CD4-positive, alpha-beta T cell treated with Interferon alpha-2 for 1 hour (primary cell): ENCODE measurements at places on chromosomes 11 and 22.

DNA sequence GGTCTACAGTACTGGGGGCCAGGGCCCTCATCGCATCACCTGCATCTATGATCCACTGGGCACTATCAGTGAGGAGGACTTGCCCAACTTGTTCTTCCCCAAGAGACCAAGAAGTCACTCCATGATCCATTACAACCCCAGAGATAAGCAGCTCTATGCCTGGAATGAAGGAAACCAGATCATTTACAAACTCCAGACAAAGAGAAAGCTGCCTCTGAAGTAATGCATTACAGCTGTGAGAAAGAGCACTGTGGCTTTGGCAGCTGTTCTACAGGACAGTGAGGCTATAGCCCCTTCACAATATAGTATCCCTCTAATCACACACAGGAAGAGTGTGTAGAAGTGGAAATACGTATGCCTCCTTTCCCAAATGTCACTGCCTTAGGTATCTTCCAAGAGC is 3.8 kb upstream of the PPFIBP2 start:
- no peak for DNase-seq

DNA sequence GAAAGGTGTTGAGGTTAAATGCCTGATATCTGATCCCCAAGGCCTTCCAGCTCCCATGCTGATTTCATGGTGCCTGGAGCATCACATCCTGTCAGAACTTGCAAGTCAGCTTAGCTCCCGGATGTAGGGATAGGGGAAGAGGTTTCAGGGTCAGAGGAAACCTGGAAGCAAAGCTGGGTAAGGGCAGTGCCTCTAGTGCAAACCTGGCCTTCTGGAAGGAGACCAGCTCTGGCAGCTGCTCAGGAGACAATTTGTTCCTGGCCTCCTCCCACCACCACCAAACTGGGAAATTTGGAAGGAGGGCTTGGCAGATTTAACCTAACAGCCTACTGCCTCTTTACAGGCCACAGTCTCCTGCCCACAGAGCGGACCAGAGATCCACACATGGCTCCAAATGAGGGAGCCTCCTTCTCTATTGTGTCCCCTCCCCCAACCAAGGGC is 9.2 kb upstream of the TSKU start:
- DNase-seq, result no peak

DNA sequence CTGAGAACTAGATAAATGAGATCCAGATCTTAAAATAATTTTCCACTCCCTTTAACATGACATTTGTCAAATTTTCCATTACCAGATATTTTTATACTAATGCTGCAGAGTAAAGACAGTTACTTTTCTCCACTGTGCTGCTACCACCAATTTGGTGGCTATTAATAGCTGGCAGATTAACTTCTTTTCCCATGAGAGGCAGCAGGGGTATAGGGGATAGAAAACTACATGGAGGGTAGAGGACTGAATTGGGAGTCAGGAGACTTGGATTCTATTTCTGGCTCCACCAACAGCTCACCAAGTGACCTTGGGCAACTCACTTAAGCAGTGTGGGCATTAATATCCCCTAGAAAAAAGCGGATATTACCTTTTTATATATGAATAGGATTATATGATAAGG is 69.2 kb downstream of the KIF18A start:
- DNase-seq, result no peak

- no peak for DNase-seq
Measured at GRCh38 chr11:128546916-128547315, 40.4 kb downstream of the ETS1 start.

DNA sequence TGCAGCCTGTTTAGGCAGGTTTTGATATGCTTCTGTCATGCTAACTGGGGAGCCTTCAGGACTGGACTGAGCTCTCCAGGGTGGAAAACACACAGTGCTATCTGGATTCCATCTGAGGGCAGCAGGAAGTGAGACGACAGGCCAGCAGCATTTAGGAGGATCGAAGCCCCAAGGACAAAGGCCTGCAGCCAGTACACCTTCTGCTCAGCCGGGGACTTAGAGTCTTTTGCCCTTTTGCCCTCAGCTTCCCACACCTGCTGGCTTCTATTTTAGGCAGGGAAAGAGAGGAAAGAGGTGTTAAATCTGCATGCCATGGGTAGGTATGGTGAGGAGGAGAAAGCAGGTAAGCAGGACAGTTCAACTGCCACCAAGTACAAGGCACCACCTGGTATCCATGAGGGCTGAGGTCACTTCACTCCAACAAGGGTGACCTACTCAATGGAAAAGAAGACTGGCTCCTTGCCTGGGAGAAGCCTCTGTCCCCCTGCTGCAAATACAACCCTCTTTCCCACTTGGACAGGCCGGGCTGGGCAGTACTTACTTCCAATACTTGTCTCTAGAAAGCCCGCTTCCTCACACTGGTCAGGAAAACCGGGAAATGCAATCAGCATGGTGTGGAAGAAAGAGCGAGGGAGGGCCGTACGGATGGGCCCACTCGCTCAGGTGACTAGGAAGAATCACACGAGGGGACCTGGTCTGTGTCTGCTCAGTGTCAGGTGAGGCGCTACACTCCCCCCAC is 12.3 kb downstream of the LARGE2 start:
- no peak for DNase-seq

- no peak for DNase-seq
Measured at GRCh38 chr11:94954753-94955152, 18.6 kb downstream of the CWC15 start.

DNA sequence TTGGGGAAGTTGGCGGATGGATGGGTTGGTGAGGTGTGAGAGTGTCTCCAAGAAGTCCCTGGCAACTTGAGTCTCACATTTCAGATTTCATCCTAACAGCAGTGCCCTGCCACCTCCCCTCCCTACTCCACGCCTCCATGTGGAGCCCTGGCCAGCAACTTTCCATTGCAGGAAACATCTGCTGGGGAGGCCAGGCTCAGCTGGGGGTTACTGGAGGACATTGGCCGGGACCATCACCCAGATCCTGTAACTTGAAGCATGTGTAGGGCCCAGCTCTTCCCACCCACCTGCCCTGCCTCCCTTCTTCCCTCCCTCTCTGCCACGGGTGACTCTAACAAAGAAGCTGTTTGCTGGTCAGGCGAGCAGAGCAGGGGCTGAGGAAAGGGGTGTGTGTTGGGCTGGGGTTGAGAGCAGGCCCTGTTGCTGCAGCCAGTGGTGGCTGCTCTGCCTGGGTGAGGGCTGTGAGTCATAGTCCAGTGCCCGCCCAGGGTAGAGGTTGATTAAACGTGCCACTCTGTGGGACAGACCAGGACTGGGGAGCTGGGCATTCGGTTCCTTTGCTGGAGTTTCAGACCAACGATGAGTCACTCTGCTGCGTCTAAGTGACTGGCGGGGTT is 64.0 kb downstream of the SCN3B start:
- DNase-seq, result no peak

GRCh38 chr11:114314096-114314495 is 17.9 kb downstream of the NNMT start:
- DNase-seq, result no peak

- DNase-seq, result no peak
Measured at GRCh38 chr11:1022411-1022810, 14.1 kb downstream of the MUC6 start.

DNA sequence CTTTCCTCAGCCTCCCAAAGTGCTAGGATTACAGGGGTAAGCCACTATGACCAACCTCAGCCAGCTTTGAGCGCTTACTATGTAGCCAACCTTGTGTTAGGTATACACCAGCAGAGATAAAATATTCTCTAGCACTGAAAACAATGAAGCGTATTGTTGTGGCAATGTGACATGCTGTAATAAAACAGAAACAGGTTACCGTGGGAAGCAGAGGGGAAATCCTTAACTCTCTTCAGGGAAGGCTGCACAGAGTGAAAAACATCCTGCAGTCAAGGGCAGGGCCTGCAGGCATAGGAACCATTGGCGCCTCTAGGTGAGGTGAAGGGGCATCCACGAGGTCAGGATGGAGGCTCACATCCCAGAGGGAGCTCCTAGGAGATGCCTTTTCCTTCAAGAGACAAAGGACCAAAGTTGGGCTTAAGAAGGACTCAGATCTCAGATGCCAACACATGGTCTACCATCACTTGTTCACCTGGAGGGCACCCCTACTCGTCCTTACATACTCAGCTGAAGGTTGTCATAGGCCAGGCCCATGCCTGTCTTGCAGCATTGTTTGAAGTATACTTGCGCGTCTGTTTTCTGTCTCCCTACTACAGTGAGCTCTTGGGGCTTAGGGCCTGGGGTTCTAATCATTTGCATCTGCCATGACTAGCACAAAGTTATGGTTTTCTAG is 8.0 kb downstream of the POLD4 start:
- no peak for DNase-seq

DNA sequence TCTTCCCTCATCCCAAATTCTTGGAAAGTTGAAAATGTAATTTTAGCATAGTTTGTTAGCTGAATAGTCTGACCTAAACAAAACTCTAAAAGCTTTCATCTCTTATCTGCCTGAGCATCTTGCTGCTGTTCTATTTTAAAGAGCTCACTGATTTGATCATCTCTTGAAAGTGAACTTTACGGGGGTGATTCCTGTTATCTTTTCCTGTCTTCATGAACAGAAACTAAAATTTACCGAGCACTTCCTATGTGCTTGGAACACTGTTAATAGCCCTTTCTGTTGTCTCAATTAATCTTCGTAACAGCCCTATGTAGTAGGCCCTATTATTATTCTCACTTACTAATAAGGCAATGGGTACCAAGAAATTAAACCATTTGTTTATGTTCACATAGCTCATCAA is 12.3 kb downstream of the AMOTL1 start:
- no peak for DNase-seq

DNA sequence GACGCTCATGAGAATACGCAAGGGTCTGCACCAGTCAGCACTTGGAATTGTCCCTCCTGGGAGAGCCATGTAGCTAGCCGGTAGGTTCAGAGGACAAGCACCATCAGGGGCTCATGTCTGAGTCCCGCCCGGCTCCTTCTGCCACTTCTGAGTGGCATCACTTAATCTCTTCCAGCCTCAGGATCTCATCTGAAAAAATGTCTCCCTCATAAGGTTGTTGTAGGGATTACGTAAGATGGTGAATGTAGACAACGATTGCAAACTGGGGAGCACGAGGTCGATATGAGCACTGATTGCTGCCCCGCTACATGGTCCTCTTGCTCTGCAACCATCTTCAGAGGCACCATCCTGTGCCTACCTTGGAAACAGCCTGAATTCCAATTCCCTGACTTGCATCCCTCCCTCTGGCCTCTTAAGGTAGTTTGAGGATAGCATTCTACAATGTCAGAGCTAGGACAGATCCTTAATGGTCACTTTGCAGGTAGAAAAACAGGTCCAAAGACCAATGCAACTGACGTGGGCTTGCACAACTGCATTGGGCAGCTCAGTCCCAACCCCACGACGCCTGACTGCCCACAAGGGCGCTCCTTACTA is 115.8 kb upstream of the TMEM45B start:
- DNase-seq, result no peak

- DNase-seq, result no peak
Measured at GRCh38 chr22:18064636-18065035, 13.2 kb upstream of the PEX26 start.
